CD8-positive, alpha-beta memory T cell (primary cell): ENCODE measurements at places on chromosomes 7 and 10. TPM values are rescaled to one million over a fixed set of nuclear protein-coding genes. Genes with fewer than 3 reads are reported as not detected.

DNA sequence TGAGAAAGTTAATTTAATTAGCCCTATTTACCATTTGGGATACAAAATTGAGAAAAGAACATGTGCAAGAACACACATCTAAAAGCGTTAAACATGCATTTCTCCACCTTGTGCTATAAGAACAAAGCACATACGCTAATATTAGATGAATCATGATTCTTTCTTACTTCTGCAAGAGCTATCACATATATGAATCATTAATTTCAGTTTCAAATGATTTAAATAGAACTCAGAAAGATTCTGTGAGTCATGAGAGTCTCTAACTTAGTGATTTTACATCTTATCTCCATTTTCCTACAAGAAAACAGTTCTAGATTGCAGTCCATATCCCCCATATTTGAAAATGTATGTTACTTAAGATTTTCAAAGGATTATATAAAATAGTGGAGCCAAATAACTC lies 173.9 kb downstream of the RNLS start:
- H3K27me3 ChIP-seq = no peaks in the 10 kb centered on the region
- H3K4me3 ChIP-seq = no peak overlapping the region
- no peaks in the 10 kb centered on the region for H3K36me3 ChIP-seq
- no peak for DNase-seq
- no peaks in the 10 kb centered on the region for H3K4me1 ChIP-seq

- DNase-seq = no peak
- peaks cover 16% of the 10 kb centered on the region for H3K4me1 ChIP-seq
- no peaks in the 10 kb centered on the region for H3K27me3 ChIP-seq
- H3K36me3 ChIP-seq = no peaks in the 10 kb centered on the region
- no peak overlapping the region for H3K4me3 ChIP-seq
Observed at GRCh38 chr7:152312316-152312715, 123.5 kb downstream of the KMT2C start.

DNA sequence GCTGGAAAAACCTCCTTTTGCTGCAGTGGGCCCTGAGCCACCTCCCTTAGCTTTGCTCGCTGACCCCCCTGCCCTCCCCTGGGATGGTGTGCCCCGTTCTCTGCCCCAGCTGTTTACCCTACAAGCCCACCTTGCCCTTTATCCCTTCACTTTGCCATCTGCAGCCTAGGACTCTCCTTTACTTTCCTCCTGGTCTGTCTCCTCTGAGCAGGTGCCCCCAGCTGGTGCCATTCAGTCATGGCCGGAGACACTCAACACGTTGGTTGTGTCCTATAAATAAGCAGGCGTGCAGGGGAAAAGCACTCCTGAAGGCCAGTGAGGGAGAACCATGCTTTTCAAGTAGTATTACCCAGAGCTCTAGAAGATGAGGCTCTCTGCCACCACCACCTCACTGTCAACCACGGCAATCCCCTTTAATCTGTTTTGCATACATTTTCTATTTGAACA lies 6.1 kb downstream of the RASSF4 start:
- no peak for DNase-seq
- peaks cover 35% of the 10 kb centered on the region for H3K4me1 ChIP-seq
- no peaks in the 10 kb centered on the region for H3K36me3 ChIP-seq
- no peaks in the 10 kb centered on the region for H3K27me3 ChIP-seq

- H3K36me3 ChIP-seq = no peaks in the 10 kb centered on the region
- DNase-seq = no peak
- H3K4me1 ChIP-seq = no peaks in the 10 kb centered on the region
- H3K27me3 ChIP-seq = no peaks in the 10 kb centered on the region
Observed at GRCh38 chr7:98116656-98117461, 10.2 kb downstream of the LMTK2 start.

- peak overlapping the region; percentile 30 for H3K4me3 ChIP-seq
- no peaks in the 10 kb centered on the region for H3K27me3 ChIP-seq
- H3K27ac ChIP-seq = no peak overlapping the region
Observed at GRCh38 chr7:132655131-132655727, 79.0 kb upstream of the PLXNA4 start.

DNA sequence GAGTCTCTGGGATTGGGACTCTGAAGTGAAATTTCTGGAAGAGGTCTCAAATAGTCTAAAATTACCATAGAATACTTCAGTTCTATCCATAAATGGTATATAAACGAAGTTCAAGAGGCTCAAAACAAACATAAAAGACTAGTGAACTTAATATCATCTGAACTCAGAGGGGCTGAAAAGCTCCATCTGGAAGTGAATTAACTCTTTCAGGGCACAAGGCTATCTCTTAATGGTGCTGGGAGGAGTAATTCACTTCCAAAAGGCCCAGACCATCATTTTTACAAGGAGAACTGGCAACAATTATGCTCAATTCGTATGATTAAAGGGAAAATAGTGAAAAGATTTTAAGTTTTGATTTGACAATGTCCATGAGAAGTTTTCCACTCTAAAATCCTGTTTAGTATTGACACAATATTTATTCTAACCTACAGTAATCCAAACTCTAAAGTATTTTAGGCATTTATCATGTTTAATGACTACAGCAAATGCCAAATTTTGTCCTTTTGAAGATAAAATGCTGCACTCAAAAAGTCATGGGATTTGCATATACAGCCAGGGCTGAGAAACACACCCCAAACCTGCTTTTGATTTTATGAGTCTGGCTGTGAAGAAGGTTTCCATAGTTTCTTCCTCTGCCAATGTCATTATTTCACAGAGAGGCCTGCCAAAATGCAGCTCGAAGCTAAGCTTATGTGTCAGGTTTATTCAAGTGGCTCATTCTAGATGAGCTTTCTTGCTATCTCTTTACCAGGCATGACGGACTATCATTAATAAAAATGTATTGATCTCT lies 143.9 kb downstream of the HIBADH start:
- no peaks in the 10 kb centered on the region for H3K36me3 ChIP-seq
- H3K27me3 ChIP-seq = no peaks in the 10 kb centered on the region
- H3K27ac ChIP-seq = no peak overlapping the region
- H3K4me3 ChIP-seq = no peak overlapping the region
- DNase-seq = no peak

DNA sequence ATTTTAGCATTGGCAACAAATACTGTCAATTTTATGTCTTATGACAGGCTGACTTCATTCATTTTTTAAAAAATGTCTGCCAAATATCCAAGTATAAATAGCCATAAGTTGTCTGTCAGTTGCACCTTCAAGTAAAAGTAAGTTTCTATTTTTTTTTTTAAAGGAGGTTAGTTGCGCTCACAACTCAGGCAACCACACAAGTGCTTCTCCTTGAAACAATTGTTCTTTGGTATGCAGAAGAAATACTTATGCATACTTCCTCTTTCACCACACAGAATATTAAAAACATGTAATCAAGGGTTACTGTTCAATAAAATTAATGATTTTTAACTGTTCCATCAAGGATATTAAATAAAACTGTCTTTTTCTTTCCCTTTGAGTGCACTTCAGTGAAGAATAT lies 97.9 kb downstream of the RTKN2 start:
- H3K36me3 ChIP-seq = no peaks in the 10 kb centered on the region
- no peak for DNase-seq
- H3K4me3 ChIP-seq = no peak overlapping the region
- H3K27me3 ChIP-seq = no peaks in the 10 kb centered on the region
- no peak overlapping the region for H3K27ac ChIP-seq

DNA sequence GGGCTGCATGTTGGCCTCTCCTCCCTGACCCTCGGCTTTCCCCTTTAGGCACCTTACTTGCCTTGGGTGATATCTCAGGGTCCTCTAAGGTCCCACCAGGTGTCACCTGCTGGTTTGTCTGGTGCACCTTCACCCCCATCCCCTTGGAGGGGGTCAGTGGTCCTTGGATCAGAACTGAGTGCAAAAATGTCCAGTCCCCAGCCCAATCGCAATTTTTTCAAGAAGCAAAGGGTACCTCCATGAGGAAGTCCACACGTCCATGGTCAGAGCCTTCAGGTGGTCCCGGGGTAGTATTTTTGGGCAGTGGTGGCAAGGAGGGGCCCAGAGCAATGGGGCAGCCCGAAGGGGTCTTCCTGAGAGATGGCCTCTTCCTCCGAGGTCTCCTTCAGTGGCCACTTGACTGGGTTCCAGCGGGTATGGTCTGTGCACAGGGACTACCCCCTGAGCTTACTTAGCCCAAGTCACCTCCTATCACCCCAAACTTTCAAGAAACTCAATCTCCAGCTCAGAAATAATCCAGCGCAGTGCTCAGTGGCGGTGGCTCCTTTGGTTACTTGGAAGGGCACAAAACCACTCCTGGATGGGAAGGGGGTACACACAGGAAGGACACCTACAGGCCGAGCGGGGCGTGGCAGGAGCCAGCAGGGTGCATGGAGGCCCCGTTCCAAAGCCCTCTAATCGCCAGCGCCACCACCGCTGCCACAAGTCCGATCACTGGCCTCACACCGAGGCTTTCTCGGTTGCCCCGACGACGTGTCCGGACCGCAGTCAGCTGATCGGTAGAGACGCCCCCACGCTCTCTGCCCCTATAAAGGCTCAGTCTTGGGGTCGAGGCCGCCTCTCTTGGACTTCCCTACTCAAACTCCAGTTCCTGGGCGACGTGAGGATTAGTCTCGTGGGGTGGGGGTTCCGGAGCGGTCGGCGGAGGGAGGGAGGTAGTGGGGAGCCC lies 4.5 kb downstream of the SAP25 start:
- no peak overlapping the region for H3K27ac ChIP-seq
- H3K4me3 ChIP-seq = peak overlapping the region; percentile 50
- no peaks in the 10 kb centered on the region for H3K27me3 ChIP-seq
- peaks cover 46% of the 10 kb centered on the region for H3K4me1 ChIP-seq
- no peaks in the 10 kb centered on the region for H3K36me3 ChIP-seq
- peak; percentile 41 for DNase-seq

- no peak overlapping the region for H3K27ac ChIP-seq
- H3K4me3 ChIP-seq = no peak overlapping the region
- no peaks in the 10 kb centered on the region for H3K4me1 ChIP-seq
- DNase-seq = no peak
- H3K36me3 ChIP-seq = no peaks in the 10 kb centered on the region
Observed at GRCh38 chr7:1466524-1467271, 7.4 kb upstream of the MICALL2 start.

- DNase-seq = no peak
- H3K4me1 ChIP-seq = peaks cover 6% of the 10 kb centered on the region
- no peak overlapping the region for H3K27ac ChIP-seq
- no peak overlapping the region for H3K4me3 ChIP-seq
- peaks cover 5% of the 10 kb centered on the region for H3K36me3 ChIP-seq
Observed at GRCh38 chr10:114301177-114301576, 62.1 kb downstream of the VWA2 start.

DNA sequence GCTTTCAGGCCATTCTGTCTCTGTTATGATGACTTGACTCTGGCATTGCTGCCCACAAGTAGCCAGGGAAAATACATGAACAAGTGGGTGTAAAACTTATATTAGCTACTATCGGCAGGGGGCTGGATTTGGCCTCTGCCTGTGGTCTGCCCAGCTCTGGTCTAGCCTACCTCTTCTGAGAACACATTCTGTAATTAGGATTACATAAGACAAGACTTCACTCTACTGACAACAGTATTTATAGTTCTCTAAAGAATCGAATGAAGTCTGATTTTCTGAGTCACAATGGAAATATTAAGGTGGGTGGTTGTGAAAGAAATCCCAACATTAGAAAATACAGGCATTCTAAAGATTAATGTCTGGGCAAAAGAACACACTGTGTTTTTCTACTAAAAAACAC lies 55.5 kb downstream of the DLD start:
- no peak overlapping the region for H3K27ac ChIP-seq
- H3K4me1 ChIP-seq = no peaks in the 10 kb centered on the region
- no peaks in the 10 kb centered on the region for H3K27me3 ChIP-seq
- no peaks in the 10 kb centered on the region for H3K36me3 ChIP-seq
- H3K4me3 ChIP-seq = no peak overlapping the region
- no peak for DNase-seq

GRCh38 chr10:125880719-125881118 lies 373 bp downstream of the DHX32 start:
- H3K27me3 ChIP-seq = no peaks in the 10 kb centered on the region
- no peak overlapping the region for H3K27ac ChIP-seq
- H3K4me3 ChIP-seq = no peak overlapping the region
- no peaks in the 10 kb centered on the region for H3K4me1 ChIP-seq
- DNase-seq = no peak

GRCh38 chr10:77087366-77087765 lies 550.2 kb downstream of the KCNMA1 start:
- no peak overlapping the region for H3K4me3 ChIP-seq
- no peak overlapping the region for H3K27ac ChIP-seq
- H3K4me1 ChIP-seq = no peaks in the 10 kb centered on the region
- H3K36me3 ChIP-seq = no peaks in the 10 kb centered on the region
- H3K27me3 ChIP-seq = no peaks in the 10 kb centered on the region
- DNase-seq = no peak

- no peak for DNase-seq
- no peaks in the 10 kb centered on the region for H3K4me1 ChIP-seq
- no peak overlapping the region for H3K27ac ChIP-seq
- H3K36me3 ChIP-seq = no peaks in the 10 kb centered on the region
- H3K27me3 ChIP-seq = no peaks in the 10 kb centered on the region
Observed at GRCh38 chr7:81956520-81956919, 186.7 kb upstream of the HGF start.

DNA sequence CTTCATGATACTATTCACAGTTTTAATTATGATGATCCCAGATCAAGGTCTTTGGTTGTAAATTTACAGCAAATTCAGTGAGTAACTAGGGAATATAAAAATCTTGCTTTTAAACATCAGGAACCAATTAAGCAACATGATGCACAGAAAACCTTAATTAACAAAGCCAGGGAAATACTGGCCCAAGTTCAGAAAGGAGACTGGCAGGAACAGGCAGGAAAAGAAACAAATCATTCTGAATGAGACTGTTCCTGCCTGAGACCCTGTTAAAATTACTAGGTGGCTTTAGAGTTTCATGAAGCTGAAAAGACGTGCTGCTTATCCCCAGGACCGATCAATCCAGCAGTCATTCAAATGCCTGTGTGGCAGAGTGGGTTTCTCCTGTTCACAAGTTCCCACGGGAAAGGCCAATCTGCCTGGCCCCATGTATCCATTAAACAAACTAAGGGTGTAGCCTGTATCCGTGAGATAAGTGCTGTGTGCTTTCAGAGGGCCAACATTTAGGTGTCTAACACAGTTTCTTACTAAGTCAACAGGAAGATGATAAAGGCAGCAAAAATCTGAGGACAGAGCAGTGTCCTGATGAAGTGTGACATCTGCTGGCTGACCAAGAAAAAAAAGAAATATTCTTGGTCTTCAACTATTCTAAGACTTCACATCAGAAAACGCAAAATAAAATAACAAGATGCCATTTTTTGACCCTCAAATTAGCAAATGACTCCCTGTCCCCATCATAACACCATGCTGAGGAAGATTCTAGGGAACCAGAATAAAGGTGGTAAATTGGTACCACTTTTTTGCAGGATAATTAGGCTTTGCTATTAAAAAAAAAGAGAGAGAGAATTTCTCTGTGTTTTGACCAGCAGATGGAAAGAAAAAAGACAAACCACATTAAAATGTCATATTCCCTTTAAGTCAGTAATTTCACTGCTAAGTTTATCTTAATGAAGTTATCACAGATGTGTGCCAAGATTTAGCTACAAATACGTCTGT lies 34.2 kb downstream of the PUS7 start:
- no peaks in the 10 kb centered on the region for H3K4me1 ChIP-seq
- H3K27me3 ChIP-seq = no peaks in the 10 kb centered on the region

GRCh38 chr7:101911800-101912715 lies 94.6 kb downstream of the CUX1 start:
- H3K4me1 ChIP-seq = no peaks in the 10 kb centered on the region
- no peaks in the 10 kb centered on the region for H3K36me3 ChIP-seq
- H3K4me3 ChIP-seq = no peak overlapping the region
- no peaks in the 10 kb centered on the region for H3K27me3 ChIP-seq
- DNase-seq = no peak

The PNLIP gene
- total RNA-seq = not detected

The ATRNL1 gene
- not detected for total RNA-seq

The FBXO24 gene
- 0.47 TPM for total RNA-seq

The HOGA1 gene
- total RNA-seq = not detected

The TSPAN15 gene
- 2.4 TPM for total RNA-seq

The OR6V1 gene
- total RNA-seq = not detected

The RELN gene
- not detected for total RNA-seq
